Fibroblast of skin of abdomen (primary cell): ENCODE measurements at places on chromosomes 11 and 22.

DNA sequence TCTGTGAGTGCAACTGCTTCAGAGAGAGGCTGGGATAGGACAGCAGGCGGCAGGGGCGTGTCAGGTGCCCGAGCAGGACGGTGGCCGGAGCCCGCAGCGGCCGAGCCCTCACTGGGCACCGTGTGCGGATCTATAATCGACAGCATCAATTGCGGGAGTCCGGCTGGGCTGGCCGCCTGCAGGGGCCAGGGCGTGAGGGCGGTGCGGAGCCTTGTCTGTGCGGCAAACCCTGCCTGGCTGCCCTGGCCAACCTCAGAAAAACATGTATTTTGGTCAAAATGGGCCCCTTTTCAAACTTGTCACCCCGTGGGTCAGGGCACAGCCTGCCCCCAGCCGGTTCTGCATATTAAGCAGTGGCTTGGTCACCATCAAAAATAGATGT is 91.3 kb upstream of the KCNQ1OT1 start:
- DNase-seq, result no peak

DNA sequence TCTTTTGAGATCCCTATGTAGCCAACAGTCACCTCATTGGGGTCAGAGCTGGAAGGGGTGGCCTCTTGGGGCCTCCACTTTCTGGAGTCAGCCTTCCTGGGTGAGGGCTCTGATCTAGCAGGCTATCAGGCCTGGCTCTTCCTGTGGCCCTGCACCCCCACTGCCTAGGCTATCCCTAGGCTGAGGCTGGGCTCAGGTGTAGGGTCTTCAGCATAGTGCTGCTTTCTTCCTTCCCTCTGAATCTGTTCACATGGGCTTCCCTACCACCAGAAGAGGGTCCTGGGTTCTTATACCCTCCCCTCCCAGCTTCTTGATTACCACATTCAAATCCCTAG is 456 bp upstream of the SPI1 start:
- DNase-seq, result no peak

DNA sequence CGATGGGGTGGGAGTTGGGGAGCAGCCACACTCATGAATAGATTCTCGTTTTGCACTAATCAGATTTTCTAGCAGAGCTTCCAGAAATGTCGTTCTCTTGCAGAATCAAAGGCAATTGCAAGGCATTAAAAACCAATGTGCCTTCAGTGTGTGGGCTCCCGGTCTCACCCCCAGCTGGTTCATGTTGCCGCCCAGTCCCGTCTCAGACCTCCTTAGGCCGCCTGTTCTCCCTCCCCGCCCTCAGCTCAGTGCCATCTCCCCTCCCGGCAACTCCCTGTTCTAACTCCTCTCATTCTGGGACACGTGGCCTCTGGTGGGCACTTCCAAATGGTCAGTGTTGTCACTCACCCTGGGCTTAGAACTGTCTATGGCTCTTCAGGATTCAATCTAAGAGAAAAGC is 42.5 kb upstream of the SMIM38 start:
- DNase-seq, result no peak

DNA sequence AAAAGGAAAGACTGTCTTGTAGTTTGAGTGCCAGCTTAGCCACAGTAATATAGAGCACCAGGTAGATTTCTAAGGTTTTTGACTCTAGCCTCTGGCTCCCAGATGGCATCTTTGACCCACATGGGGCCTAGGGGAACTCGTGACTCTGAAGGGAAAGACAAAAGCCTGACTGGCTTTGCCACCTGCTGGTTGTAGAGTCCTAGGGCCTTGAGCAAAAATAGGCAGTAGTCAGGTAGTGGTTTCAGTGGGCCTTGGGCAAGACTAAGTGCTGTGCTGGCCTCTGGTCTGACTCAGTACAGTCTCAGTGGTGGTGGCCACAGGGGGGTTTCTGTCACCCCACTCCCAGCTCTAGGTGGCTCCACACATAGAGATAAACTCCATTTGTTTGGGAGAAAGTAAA is 349.4 kb downstream of the FAM181B start:
- DNase-seq, result no peak

- no peak for DNase-seq
Observed at GRCh38 chr11:46435679-46436078, 44.1 kb upstream of the CHRM4 start.

DNA sequence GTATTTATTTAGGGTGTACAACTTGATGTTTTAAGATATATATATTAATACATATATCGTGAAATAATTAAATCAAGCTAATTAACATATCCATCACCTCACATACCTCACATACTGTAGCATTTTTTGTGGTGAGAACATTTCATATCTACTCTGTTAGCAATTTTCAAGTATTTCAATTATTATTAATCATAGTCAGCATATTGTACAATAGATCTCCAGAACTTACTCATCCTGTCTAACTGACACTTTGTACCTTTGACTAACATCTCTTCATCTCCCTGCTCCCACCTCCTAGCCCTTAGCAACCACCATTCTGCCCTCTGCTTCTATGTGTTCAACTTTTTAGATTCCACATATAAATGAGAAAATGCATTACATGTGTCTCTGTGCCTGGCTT is 108.4 kb downstream of the BARX2 start:
- no peak for DNase-seq
